Naive thymus-derived CD4-positive, alpha-beta T cell (primary cell): ENCODE measurements at places on chromosomes 16 and 17.

- peaks cover 37% of the 10 kb centered on the region for H3K4me1 ChIP-seq
- peak; percentile 89 for DNase-seq
- H3K27ac ChIP-seq = peak overlapping the region; percentile 82
- no peaks in the 10 kb centered on the region for H3K27me3 ChIP-seq
Measured at GRCh38 chr17:31310260-31310659, 3.6 kb downstream of the EVI2B start.

DNA sequence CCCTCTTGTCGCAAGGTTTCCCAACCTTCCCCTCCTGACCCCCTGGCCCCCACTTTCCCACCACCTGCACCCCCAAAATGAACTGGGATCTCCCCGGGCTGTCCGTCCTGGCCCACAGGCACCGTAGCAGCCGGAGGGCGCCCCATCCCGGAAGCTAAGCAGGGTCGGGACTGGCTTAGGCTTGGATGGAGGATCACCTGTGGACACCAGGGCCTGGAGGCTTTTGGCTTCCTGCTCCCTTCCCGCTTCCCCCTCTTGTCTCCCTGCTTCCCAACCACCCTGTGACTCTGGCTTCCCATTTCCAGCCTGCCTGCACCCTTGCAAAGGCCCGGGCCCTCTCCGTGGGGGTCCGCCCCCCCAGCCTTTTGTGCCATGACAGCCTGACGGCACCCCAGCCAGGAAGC, 2291.3 kb downstream of the TP53TG3F start:
- H3K27me3 ChIP-seq = no peaks in the 10 kb centered on the region
- no peaks in the 10 kb centered on the region for H3K36me3 ChIP-seq
- no peak overlapping the region for H3K27ac ChIP-seq
- DNase-seq = no peak
- H3K4me1 ChIP-seq = no peaks in the 10 kb centered on the region
- no peak overlapping the region for H3K4me3 ChIP-seq

- H3K4me1 ChIP-seq = no peaks in the 10 kb centered on the region
- H3K27ac ChIP-seq = no peak overlapping the region
- H3K4me3 ChIP-seq = no peak overlapping the region
- H3K36me3 ChIP-seq = no peaks in the 10 kb centered on the region
- H3K27me3 ChIP-seq = no peaks in the 10 kb centered on the region
- DNase-seq = no peak
Measured at GRCh38 chr17:28145348-28145747, 102.9 kb downstream of the NLK start.

GRCh38 chr17:66392783-66393437, 90.5 kb downstream of the PRKCA start:
- H3K4me1 ChIP-seq = peaks cover 52% of the 10 kb centered on the region
- no peaks in the 10 kb centered on the region for H3K27me3 ChIP-seq
- no peak overlapping the region for H3K4me3 ChIP-seq
- no peaks in the 10 kb centered on the region for H3K36me3 ChIP-seq

DNA sequence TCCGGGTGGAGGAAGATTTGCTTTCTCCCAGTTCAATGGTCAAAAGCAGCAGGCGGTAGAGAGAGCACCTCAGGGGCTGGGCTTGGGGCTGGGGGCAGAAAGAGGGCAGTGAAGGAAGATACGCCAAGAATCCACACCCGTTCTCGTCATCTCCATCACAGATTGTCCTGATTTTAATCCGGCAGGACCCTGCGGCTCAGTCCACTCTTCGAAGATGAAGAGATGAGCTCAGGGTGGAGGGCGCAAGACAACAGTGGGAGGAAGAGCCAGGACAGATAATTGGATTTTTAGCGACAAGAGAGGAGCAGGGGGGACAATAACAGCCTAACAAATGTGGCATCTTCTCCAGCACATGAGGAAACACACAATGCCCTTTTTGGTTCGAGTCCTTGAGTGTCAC, 165.9 kb downstream of the SDK2 start:
- H3K4me1 ChIP-seq = no peaks in the 10 kb centered on the region
- no peaks in the 10 kb centered on the region for H3K27me3 ChIP-seq
- H3K36me3 ChIP-seq = no peaks in the 10 kb centered on the region
- H3K27ac ChIP-seq = no peak overlapping the region

- no peaks in the 10 kb centered on the region for H3K4me1 ChIP-seq
- no peak overlapping the region for H3K27ac ChIP-seq
- H3K36me3 ChIP-seq = no peaks in the 10 kb centered on the region
- no peak overlapping the region for H3K4me3 ChIP-seq
- no peak for DNase-seq
Measured at GRCh38 chr16:22181426-22181825, 19.1 kb downstream of the SDR42E2 start.

GRCh38 chr17:28812748-28813377, 29.7 kb downstream of the FAM222B start:
- peak overlapping the region; percentile 85 for H3K4me3 ChIP-seq
- H3K27ac ChIP-seq = peak overlapping the region; percentile 96
- H3K36me3 ChIP-seq = no peaks in the 10 kb centered on the region
